NCI-H510A (cell line): ENCODE measurements at places on chromosomes 2 and 18.

DNA sequence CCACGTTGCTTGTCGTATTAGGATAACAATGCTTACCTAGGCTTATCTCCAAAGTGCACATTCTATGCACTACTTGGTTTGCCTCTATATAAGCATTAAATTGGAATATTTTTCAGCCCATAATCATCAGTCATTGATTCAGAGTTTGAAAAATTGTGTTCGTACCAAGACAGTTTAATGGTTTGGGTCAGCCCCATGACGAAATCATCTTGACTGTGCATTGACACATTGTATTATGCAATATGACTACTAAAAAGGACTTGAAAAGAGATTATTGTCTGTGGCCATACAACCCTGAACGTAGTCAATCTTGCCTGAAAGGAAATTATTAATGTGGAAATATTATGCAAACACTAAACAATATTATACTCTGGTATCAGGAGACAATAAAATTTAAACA is 141.3 kb downstream of the EML6 start:
- no peak for DNase-seq

DNA sequence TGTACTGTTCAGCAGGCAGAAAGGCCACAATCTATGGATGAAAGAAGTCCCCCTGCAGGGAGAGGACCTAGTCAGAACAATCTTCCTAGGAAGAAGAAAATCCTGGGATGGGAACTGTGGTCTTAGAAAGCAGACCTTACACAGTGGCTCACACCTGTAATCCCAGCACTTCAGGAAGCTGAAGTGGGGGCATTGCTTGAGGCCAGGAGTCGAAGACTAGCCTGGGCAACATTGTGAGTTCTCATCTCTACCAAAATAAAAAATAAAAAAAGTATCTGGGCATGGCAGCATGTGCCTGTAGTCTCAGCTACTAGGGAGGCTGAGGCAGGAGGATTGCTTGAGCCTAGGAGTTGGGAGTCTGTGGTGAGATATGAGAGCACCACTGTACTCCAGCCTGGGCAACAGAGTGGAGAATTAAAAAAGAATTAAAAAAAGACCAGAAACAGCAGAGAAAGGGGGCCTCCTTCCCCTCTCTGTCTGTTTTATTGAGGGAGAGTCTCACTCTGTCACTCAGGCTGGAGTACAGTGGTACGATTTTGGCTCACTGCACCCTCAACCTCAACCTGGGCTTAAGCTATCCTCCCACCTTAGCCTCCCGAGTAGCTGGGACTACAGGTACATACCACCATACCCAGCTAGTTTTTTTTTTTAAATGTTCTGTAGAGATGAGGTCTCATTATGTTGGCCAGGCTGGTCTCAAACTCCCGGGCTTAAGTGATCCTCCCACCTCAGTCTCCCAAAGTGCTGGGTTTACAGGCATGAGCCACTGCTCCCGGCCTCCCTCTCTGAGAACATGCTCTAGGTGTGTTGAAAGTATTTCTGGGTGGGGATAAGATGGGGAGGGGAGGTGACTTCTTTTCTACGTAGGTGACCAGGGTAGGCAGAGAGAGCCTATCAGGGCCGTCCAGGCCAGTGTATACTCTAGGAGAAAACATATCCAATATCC is 7.4 kb downstream of the RHOB start:
- DNase-seq = no peak

DNA sequence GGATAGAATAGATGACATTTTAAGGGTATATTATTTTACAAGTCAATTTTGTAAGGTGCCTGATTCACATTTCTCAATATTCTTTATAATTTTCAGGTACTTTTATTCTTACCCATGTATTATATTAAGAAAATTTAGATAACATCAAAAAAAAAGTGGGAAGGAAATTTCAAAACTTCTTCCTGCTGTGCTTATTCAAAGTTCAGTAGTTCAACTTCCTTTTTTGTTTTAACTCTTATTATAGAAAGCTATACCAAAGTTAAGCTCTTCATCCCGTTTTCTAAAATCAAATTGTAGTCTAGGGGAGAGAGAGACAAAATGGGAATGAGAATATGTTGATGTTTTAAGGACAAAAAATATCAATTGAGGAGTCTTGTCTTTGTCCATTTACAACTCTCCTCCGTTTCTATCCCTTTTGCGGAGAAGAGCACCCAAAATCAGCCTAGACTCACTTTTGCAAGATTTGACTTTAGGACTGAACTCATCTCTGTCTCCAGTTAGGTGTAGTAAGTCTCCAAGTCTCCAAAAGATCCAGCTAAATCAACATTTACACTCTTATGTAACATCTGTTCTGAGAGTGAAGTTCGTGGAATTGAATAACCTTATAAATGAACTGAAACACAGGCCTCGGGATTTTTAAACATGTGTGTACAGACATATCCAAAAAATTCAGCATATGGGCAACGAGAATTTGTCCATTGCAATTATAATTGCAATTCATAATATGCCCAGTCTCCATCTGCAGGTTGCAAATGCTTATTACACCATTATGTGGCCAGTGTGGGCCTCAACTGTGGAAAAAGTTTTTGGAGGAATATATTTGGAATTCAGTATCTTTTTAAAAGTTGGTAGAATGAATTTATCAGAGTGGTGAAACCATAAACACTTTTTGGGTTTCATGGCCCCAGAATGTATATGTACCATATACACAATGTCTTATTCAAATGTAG is 23.9 kb downstream of the FAM124B start:
- no peak for DNase-seq

GRCh38 chr2:122172812-122173211 is 417.4 kb downstream of the TSN start:
- DNase-seq = no peak

- no peak for DNase-seq
Observed at GRCh38 chr2:15939556-15939853, 845 bp upstream of the MYCN start.

DNA sequence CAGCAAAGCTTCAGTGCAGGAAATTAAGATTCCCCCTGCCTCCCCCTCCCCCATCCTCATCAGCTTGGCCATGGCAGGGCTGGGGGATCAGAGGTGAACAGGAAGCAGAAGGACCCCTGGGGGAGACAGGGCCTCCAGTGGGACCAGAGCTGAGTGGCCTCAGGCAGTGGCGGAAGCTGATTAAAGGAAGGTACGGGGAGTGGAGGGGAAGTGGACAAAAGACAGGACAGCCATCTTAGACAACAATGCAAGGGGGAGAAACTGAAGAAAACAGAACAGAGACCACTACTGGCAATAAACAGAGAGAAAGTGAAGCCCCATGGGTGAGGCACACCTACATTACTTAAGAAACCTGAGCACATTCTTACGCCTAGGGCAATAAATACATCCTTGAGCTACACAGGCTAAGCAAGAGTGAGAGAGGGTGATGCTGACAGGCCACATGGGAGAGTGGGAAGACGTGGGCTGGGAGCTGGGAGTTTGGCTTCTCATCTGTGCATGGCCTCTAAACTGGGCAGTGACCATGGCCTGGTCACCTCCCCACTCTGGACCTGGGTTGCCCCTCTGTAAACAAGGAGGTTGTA is 59.6 kb downstream of the BCL11A start:
- no peak for DNase-seq

DNA sequence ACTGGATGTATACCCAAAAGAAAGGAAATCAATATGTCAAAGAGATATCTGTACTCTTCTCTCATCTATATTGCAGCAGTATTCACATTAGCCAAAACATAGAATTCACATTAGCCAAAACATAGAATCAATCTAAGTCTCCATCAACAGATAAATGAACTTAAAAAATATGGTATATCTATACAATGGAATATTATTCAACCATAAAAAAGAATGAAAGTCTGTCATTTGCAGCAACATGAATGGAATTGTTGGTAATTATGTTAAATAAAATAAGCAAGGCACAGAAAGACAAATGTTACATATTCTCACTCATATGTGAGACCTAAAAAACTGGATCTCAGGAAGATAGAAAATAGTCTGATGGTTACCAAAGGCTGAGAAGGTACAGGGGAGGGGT is 212.1 kb upstream of the ZC3H15 start:
- no peak for DNase-seq

- DNase-seq = no peak
Observed at GRCh38 chr2:55138014-55138881, 88.0 kb upstream of the RTN4 start.

DNA sequence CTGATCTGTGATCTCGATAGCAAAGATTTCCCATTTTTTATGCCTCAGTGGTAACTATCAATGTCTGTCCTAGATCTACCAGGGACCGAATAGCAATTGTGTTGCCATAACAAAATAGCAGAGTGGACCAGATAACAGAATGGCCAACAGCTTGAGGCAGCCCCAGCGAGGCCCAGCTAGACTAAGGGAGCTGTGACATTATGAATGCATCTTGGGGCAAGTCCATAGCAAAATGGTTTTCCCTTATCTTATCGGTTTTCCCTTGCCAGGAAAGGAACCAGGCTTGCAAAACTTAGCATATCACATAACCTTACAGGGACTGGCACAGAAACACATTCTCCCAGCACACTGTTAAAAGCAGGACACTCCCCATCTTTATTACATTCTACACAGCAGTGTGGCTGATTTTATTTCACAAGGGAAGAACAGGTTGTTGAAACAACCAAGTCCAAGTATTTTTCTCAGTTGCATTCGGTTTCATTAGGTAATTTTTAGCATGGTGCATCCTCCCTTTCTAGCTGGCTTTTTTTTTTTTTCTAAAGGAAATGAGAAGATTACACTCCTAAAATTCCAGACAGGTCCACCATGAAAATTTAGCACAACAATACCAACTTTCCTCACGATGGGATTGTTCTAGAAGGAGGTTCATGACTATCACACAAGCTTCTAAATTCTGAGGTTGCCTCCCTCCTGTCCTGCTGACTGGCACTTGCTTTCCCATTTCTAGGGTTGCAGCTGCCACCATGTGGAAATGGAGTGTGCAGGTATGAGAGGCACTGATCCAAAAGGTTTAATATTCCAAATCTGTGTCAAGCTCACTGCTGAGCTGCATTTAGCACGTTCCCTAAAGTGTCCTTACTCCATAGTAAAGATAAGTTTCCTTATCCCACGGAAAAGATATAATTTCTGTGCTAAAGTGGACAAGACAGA is 97.0 kb upstream of the SLC35G4 start:
- DNase-seq = no peak

DNA sequence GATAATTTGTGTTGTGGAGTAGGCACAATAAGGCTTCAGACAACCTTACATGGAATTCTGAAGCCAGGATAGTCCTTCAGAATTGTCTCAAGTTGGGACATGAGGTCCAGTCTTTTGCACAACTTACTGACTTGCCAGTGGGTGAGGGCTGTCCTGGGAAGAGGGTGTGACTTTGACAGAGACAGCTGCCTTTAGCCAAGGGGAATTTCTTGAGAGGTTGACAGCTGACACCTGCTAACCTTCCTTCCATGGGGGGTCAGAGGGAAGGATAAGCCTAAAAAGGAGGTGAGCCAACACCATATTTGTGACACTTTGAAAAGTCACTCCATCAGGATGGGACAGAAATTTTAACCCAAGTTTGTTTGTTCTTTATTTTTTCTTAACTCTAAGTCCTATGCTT is 907.8 kb upstream of the CRIM1 start:
- DNase-seq = no peak

- DNase-seq = no peak
Observed at GRCh38 chr2:149490296-149490695, 97.3 kb downstream of the MMADHC start.

DNA sequence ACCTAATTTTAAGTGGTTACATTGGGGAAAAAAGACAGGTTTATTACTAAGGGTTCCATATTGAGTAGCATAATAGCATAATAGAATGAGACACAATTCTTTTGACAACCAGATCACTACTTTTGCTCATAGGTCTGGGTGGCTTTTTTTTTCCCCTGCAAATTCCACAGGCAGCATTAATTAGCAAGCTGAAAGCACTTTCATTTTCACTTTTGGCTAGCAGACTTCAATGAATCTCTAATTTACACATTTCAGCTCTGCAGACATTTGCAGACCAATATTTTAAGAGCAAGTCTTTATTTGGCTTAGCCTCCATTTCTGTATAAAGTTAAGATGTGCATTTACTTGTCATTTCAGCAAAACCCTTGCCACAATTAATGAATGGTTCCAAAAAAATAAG is 185.5 kb downstream of the NOL4 start:
- no peak for DNase-seq

- DNase-seq = no peak
Observed at GRCh38 chr2:5690718-5691220, 1.4 kb upstream of the SOX11 start.

- no peak for DNase-seq
Observed at GRCh38 chr2:128196026-128196425, 105.0 kb downstream of the UGGT1 start.
